ENCODE measurements at places on chromosomes 12 and 14. TPM values are rescaled to one million over a fixed set of nuclear protein-coding genes. Genes with fewer than 3 reads are reported as not detected.

DNA sequence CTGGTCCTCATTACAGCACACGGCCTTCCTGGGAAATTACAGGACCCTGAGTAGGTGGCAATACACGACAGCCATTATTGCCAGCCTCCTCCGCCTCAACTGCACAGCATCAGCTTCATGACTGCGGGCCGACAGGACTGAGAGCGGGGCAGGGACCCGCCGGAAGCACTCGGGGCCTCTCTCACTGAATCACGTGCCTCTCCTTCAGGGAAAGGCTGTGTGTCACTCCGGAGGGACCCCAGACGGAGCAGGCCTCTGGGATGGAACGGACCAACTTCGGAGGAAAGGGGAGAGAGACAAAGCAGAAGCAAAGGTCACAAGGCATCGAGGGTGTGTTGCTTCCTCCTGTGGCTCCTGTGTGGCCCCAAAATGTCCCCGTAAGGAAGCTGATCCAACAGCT, 90.0 kb downstream of the RNF34 start:
- DNase-seq: no peak

DNA sequence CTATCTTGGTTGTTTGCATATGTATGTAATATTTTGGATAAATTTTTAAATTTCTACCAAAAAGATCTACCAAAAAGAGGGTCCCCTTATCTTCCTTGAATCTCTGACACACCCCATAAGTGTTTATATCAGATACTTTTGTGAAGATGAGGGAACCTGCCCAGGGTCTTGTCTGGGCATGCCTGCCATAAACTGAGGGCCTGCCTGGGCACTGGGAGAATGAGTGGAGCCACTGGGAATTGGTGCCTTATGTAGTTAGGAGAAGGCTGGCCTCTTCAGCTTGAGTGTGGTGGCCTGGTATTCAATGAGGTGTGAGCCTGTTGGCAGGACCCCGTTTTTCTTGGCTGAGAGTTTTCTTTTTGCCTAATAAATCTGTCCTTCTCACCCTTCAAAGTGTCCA, 46.5 kb downstream of the OR9K2 start:
- DNase-seq: no peak

DNA sequence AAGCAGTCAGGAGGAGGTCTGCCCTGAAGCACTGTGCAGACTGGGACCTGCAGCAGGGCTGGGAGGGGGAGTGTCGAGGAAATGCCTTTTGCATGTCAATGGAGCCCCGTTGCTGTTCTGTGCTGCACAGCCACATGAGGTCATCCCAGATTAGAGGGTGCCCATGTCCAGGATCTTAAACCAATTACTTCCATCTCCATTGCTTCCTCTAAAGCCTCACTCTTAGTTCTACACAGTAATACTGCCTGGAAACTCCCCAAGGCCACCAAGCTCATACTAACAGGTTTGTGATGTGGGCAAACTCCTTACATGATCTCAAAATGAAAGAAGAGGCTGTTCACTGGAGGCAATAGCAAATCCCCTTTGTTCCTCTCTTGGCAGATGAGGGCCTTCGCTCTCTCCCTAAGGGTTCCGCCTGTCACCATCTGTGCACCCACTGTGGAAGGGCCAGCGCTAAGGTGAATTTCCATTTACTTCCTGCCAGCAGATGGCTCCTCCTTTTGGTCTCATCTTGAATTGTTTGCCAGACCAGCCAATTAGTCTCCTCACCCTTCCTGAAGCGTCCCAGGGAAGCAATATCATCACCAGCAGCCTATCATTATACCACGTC, 35.4 kb upstream of the LTA4H start:
- DNase-seq: peak; percentile 15

DNA sequence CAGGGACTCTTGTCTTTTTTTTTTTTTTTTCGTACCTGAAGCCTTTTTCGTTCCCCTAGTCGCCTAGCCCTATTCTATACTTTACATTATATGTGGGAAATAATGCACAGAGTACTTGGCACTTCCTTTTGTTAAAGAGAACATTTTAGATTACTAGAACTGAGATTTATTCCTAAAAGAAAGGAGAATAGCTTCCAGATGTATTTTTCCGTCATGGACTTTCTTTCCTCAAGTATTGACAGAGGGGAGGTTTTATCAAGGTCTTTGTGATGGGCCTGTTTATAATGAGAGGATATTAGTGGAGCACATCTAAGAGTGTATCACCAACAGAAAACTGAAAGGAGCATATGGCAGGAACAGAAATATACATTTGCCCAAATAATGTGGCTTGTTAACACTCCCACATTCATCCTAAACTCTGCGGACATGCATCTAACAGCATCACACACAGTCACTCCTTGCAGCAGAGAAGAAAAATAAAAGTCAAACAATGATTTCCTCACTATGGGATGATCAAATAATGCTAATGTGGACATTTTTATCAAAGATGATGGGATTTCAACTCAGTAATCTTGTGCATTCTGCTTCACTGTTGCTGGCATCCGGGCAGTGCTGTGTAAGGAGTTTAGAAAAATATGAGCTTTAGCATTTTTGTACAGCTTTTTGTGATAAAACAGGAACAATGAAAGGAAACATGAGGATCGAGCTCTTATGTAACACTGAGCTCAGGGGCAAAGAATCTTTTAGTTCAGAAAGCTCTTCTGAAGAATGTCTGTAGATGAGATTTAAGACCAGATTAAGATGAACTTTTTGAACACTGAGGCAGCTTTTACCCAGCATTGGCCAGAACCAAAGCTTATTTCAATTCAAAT, 183.1 kb downstream of the EGLN3 start:
- peak; percentile 47 for DNase-seq

DNA sequence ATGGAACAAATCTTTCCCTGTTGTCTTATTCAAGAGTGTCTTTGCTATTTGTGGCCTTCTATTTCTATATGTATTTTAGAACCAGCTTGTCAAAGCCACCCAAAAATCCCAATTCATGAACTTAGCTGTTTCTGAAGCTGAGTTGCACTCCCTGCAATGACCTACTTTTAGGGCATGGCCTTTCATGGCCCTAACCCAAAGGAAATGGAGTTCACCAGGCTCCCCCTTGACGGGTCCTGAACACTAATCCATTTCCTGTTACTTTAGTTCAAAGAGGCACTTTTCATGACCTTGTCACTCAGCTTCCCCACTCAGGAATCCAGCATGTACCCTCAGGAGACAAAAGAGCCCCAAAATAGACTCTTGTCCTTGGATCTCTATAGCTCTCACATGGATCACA, 7.6 kb downstream of the TMED8 start:
- DNase-seq: no peak

GRCh38 chr12:63963868-63964267, 119.4 kb downstream of the SRGAP1 start:
- no peak for DNase-seq

DNA sequence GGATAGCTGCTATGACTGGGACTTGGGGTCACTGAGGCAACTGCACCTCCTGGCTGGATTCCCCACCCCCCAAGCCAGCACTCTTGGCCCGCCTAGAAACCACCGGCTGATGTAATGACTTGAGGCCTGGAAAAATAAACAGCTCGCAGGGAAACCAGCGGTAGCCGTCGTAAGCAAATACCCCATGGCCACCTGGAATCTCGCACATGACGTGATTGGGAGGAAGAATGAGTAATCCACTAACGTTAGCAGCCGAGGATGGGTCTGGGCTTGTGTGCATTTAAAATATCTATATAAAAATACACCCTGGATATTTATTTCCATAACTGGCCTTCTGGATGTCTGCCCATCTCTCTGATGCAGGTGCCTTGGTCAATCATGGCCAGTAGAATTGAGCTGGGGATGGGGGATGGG, 120.1 kb downstream of the SMOC1 start:
- DNase-seq: peak; percentile 90

DNA sequence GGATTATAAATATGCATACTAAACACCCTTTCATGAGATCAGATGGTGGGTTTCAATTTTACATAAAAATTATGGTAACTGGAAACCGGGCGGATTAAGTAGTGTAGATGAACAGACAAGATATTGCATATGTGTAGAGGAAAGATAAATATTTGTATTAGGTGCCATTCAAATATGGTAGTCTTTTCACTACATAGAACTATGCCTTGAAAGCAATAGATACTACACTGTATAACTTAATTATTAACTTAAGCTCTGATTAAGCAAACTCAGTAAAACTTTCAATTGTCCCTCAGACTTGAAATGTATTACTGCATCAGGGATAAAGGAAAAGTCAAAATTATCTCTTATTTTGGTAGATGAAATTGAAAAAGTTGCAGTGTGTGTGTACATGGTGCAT, 1.9 kb downstream of the PTPN21 start:
- DNase-seq: no peak

DNA sequence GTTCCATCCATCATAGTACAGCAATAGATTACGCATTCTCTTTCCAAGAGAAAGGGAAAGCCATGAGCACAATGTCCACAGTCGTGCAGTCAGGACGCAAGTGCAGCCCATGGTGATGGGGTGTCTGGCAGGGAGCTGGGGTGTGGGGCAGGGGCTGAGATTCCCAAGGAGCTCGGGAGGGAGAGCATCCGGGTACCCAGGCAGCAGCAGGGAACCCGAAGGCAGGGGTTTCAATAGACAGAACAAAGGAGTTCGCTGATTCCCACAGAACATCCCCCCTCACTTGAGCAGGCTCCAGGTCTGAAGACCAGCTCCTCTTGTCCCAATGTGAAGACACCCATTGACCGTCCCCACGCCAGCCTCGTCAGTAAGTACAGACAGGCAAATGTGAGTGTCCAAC, 13.5 kb downstream of the ANHX start:
- DNase-seq: no peak

DNA sequence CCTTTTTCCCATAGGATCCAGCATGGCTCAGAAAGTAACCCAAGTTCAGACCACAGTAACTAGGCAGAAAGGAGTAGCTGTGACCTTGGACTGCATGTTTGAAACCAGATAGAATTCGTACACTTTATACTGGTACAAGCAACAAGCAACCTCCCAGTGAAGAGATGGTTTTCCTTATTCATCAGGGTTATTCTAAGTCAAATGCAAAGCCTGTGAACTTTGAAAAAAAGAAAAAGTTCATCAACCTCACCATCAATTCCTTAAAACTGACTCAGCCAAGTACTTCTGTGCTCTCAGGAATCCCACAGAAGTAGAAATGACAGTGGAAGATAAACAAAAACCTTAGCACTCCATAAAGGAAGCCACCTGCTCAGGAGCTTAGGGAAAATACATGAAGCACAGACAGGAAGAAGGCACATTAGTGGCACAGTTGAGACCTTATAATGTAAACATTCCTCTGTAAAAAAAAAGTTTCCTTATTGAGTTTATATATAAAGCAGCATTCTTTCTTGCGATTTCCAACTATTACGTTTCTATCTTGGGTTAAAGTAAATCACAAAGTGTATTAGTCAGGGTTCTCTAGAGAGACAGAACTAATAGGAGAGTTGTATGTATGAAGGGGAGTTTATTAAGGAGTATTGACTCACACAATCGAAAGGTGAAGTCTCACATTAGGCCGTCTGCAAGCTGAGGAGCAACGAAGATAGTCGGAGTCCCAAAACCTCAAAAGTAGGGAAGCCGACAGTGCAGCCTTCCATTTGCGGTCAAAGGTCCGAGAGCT, 398.4 kb downstream of the DAD1 start:
- DNase-seq: peak; percentile 76

DNA sequence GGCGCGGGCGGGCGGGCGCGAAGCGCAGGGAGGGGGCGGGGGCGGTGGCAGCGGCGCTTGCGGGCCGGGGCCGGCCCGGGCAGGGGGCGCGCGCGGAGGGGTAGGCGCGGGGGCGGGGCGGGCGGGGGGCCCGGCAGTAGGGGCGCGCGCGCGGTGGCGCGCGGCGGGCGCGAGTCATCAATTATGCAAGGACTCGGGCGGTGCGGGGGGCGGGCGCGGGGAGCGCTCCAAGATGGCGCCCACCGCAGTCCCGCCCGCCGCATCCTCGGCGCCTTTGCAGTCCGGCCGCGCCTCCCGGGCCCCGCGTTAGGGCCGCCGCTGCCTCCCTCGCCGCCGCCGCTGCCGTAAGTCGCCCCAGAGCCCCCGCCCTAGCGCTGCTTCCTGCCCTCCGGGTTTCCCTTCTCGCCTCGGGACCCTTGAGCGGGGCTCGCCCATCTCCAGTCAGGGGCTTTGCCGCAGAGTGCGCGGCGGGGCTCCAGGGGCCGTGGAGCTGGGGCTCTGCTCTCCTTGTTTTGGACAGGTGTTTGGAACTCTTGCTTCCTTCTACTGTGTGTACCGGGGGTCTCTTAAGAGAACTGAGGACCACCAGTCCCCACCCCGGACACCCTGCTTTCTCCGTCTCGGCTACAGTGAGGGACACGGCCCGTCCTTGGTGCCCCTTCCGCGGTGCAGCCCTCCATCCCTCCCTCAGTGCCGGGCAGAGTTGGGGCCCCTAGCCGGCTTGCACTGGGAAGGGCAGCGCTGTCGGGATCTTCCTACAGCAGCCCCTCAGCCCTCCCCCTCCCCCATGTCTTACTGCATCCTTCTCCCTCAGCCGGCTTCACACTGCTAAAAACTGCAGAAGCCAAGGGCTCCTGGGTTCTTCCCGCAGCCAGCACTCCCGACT, at the start of gene SCN8A:
Gene SCN8A, plus strand, starts transcription at position 218 of the 886 bp plus-strand sequence. CDS start 71,585 bp downstream, outside the sequence.
- peak; percentile 39 for DNase-seq

GRCh38 chr12:15201456-15201855, 19.8 kb downstream of the RERG start:
- no peak for DNase-seq

DNA sequence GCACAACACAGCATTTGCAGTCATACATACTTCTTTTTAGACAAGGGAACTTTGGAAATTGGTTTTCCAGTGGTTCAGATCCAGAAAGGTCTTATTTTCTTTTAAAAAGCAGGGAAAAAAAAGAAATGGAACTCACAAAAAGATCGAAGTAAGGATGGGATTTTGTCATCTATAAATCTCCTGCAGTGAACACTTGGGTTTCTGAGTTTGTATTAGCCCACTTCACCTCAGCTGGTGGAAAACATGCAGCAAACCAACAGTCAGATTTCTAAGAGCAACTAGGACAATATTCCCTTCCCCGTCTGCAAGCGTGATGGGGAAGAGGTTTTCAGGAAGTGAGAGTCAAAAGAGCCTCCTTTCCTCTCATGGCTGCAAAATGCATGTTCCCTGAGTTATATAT, 4.6 kb downstream of the MYF5 start:
- no peak for DNase-seq

DNA sequence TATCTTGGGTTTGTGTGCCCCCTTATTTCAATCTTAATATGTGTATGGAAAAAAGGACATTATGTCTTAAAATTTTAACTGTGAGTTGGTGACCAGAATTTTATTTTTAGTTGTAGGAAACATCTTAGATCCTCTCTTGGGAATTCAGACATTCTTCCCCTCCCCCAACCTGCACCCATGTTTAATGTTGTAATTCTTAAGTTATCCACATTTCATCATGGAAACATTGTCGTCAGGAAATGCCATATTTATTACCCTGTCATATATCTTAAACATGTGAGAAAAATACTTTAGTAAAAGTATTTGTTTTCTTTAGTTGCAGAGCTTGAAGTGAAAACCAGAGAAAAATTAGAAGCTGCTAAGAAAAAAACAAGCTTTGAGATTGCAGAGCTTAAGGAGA, 30.3 kb downstream of the YEATS4 start:
- peak; percentile 73 for DNase-seq

The HELB gene
- 4.5 TPM for total RNA-seq

The LRRC10 gene
- total RNA-seq: not detected

The GZMH gene
- not detected for total RNA-seq

The MEG3 gene
- total RNA-seq: not detected

Data from astrocyte (in vitro differentiated cells and primary cell).